ENCODE measurements at places on chromosomes 5 and 9. TPM values are rescaled to one million over a fixed set of nuclear protein-coding genes. Genes with fewer than 3 reads are reported as not detected.

GRCh38 chr9:29685531-29685930 is 2112.2 kb upstream of the C9orf72 start:
- no peak overlapping the region for H3K4me3 ChIP-seq
- no peaks in the 10 kb centered on the region for H3K27me3 ChIP-seq
- no peaks in the 10 kb centered on the region for H3K36me3 ChIP-seq
- no peak overlapping the region for H3K27ac ChIP-seq
- no peak for DNase-seq

DNA sequence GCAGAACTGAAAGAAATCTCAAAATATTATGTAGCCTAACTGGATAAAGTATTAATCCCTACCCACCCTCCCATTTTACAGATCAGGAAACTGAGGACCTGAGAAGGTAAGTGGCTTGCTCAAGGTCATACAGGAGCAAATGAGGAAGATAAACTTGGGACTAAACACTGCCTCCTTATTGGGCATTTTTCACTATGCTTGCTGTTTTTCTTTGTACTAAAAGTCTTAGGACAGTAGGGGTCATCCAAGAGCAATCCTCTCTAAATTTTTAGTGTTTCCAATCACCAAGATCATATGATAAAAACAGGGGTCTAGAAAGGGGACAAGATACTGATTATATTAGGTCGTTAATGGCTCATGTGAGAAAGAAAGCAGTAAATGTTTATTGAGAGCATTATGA is 80.8 kb downstream of the RORB start:
- no peak overlapping the region for H3K4me3 ChIP-seq
- no peaks in the 10 kb centered on the region for H3K27me3 ChIP-seq
- DNase-seq: no peak

The RIOK2 gene
- 11.6 TPM for total RNA-seq

- no peak for DNase-seq
- no peaks in the 10 kb centered on the region for H3K4me1 ChIP-seq
- no peaks in the 10 kb centered on the region for H3K27me3 ChIP-seq
- H3K36me3 ChIP-seq: no peaks in the 10 kb centered on the region
These were observed 89.4 kb downstream of the SH3TC2 start for GRCh38 chr5:148973455-148973854.

GRCh38 chr5:138898299-138898698 is 23.2 kb upstream of the LRRTM2 start:
- no peaks in the 10 kb centered on the region for H3K27me3 ChIP-seq
- H3K4me3 ChIP-seq: no peak overlapping the region
- no peaks in the 10 kb centered on the region for H3K4me1 ChIP-seq
- no peak overlapping the region for H3K27ac ChIP-seq
- peaks cover 4% of the 10 kb centered on the region for H3K36me3 ChIP-seq
- DNase-seq: no peak

DNA sequence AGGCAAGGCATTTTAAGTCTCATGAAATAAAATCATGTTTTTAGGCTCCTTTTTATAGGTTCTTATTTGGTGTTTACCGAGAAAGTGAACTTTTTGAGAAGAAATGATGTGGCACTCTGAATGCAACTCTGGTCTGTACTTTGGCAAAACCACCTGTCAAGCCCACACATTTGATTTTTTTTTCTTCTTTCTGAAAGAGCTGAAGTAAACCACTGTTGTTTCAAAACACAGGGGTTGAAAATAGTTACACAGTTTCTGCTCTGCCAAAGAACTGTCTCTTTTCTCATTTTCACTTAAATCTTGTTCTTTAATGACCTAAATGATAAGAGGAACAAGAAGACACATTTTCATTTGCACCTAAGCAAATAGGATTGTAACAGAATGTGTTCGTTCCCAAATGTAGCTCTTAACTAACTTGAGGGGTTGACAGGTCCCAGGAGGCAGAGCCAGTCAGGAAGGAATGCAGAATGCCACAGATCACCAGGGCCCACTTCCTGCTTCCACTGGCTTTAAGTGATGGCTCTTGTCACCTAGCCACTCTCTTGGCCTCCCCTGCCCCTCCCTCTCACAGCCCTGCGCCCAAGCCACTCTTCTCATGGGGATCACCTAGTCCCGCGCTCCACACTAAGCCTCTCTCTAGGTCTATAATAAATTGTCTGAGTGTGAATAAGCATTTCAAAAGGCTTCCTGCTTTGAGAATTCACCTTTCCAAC is 47.3 kb downstream of the MED27 start:
- no peaks in the 10 kb centered on the region for H3K4me1 ChIP-seq
- no peak for DNase-seq
- H3K4me3 ChIP-seq: no peak overlapping the region
- H3K27me3 ChIP-seq: no peaks in the 10 kb centered on the region
- no peak overlapping the region for H3K27ac ChIP-seq

- H3K36me3 ChIP-seq: no peaks in the 10 kb centered on the region
- no peak for DNase-seq
- H3K4me3 ChIP-seq: no peak overlapping the region
- no peak overlapping the region for H3K27ac ChIP-seq
- H3K4me1 ChIP-seq: no peaks in the 10 kb centered on the region
- no peaks in the 10 kb centered on the region for H3K27me3 ChIP-seq
These were observed 85.7 kb upstream of the RUFY1 start for GRCh38 chr5:179464631-179465030.

DNA sequence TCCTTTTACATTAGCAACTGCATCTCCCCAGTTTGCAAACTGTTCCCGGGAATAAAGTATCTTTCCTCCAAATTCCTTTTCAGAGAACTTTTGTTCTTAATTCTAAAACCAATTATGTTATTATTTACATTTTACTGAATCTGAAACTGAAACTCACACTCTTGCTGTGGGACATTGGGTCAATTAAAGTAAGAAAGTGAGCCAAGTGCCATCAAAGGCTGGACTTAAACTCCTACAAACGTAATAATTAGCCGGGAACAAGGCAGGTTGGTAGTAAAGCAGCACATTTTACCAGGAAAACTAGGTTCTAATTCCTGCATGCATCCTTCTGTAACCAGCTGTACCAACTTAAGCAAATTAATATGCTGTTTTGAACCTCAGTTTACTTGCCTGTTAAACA is 328.2 kb upstream of the ZNF462 start:
- H3K4me1 ChIP-seq: no peaks in the 10 kb centered on the region
- no peak overlapping the region for H3K4me3 ChIP-seq
- no peak overlapping the region for H3K27ac ChIP-seq
- no peak for DNase-seq
- H3K27me3 ChIP-seq: no peaks in the 10 kb centered on the region

DNA sequence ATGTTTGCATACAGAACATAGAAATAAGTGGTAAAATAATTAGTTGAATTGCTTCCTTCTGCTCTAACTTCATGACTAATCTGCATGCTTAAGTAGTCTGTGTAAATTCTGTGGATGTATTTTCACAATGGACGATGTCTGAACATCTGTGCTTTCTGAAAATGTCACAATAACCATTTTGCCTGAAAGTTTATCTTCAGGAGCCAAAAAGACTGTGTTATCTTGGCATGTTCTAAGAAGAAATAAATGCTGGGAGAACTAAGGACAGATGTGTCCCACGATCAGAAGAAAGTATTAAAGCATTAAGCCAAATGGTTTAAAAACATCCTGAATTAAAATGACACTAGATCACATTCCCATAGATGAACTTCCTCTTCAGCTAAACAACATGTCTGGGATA is 397.6 kb downstream of the SPOCK1 start:
- H3K36me3 ChIP-seq: no peaks in the 10 kb centered on the region
- no peaks in the 10 kb centered on the region for H3K27me3 ChIP-seq
- DNase-seq: no peak
- no peaks in the 10 kb centered on the region for H3K4me1 ChIP-seq

- no peak for DNase-seq
- H3K27me3 ChIP-seq: no peaks in the 10 kb centered on the region
- no peak overlapping the region for H3K4me3 ChIP-seq
- no peaks in the 10 kb centered on the region for H3K4me1 ChIP-seq
- H3K27ac ChIP-seq: no peak overlapping the region
These were observed 605.4 kb downstream of the TLE1 start for GRCh38 chr9:81083854-81084512.

DNA sequence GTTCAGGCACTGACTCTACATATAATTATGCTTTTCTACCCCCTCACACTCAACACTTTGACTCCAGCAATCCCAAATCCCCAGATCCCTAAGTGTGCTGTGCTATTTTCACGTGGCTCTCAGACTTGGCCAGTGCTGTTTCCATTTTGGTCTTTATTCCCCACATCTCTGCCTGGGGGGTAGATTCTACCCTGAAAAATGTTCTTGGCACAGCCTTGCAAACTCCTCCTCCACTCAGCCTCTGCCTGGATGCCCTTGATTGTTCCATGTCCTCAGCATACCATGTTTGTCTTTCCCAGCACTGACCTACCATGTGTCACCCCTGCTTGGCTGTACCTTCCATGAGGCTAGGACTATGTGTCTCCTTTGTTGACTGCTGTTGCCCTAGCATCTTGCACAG is 43.0 kb downstream of the FXN start:
- H3K27me3 ChIP-seq: no peaks in the 10 kb centered on the region
- no peak for DNase-seq
- peaks cover 4% of the 10 kb centered on the region for H3K4me1 ChIP-seq
- no peak overlapping the region for H3K4me3 ChIP-seq
- H3K36me3 ChIP-seq: no peaks in the 10 kb centered on the region

DNA sequence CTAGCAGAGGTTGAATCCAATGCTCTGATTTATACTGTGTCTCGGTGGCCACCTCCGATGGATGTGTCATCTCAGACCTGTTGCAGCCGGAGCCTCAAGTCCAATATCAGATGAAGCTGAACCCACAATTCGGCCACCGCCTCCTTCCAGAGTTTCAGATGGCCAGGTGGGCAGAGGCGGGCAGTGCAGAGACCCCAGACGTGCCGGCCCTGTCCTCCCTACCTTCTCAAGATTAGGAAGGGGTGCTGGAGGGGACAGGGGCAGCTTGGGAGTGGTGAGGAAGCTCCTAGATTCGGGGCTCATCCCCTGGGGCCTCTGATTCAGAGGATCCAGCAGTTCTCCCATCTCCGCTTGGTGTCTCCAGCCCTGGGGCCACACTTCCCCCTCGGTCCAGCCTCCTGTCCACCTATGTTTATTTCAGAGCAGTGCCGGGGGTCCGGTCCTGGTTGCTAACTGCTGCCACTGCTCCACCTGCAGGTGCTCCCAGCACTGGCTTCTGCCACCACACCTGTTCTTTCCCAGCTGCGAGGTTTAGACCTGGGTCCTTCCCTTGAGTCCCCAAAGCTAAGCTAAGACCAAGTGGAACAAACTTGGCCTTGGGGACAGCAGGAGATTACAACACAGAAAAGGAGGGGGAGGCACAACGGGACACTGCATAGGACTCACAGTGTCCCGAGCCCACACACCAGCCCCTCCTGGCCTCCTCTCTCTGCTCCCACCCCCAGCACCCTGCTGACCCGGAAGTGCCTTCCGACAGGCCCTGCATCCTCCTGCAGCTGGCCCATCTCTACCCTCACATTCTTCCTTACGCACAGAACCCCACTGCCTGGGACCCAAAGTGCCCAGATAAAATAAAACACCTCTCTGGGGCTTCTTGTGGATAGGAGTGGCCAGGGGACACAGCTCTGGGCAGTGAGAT is 81.6 kb downstream of the NTNG2 start:
- H3K4me3 ChIP-seq: no peak overlapping the region
- no peaks in the 10 kb centered on the region for H3K36me3 ChIP-seq
- H3K4me1 ChIP-seq: peaks cover 6% of the 10 kb centered on the region
- no peak for DNase-seq
- no peak overlapping the region for H3K27ac ChIP-seq

DNA sequence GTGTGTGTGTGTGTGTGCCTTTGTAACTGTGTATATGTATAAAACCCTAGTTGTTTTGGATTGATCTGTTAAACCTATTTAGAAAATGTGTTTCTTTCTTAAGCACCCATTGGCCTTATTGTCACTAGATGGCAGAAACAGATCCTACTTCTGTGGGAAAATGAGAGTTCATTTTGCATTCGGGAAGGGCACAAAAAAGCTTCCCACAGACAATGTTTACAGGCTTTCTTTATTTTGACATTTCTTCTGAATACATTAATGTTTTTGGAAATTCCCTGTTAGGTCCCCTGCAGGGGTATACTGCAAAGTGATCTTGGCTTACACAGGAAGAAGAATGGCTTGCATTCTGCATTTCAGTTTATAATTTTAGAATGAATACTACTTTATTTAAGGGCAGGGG is 481.8 kb upstream of the ARRDC3 start:
- H3K27ac ChIP-seq: no peak overlapping the region
- H3K36me3 ChIP-seq: no peaks in the 10 kb centered on the region
- no peak overlapping the region for H3K4me3 ChIP-seq

The ARAP3 gene
- total RNA-seq: 4.9 TPM

The BTNL8 gene
- 0.43 TPM for total RNA-seq

DNA sequence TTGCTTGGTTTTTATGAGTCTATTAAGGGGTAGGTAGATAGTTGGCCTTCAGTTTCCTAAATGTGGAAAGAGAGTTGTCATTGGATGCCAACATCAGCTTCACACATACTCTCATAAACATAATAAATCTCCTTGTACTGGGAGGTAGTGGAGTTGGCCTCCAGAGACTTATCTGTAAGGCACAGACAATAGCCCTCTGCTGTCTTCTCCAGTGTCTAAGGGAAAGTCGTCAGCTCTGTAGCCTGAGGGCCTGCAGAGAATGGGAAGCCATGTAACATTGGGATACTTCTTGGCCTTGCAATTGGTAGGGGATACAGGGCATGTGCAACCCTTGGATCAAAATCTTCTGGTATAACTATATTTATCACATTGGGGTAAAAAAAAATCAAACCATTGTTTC is 331.9 kb upstream of the KLF9 start:
- no peaks in the 10 kb centered on the region for H3K27me3 ChIP-seq
- H3K36me3 ChIP-seq: no peaks in the 10 kb centered on the region
- no peaks in the 10 kb centered on the region for H3K4me1 ChIP-seq
- no peak overlapping the region for H3K4me3 ChIP-seq
- H3K27ac ChIP-seq: no peak overlapping the region

The PCDH12 gene
- 1.6 TPM for total RNA-seq

DNA sequence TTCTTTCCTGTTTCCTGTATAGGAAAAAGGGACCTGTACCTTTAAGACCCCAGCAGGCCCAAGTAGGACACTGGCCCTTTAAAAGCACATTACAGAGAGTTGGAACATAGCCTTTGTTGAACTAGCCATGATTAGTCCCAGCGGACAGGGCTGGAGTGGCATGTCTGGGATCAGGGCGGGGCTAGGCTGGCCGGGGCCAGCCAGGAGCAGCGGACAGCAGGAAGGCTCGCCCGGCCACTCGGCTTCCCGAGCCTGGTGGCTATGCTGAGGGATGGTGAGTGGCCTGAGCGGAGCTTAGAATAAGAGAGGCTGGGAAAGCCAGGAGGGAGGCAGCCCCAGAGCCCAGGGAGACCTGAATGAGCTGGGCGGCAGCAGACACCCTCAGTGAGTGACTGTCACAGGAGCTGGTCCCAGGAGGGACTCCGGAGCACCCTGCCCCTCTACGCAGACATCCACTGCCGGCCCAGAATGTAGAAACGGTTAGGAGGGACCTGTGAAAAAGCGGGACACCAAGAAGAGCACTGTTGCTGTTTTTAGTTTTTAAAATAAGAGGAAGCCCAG is 92.1 kb downstream of the DAB2IP start:
- no peaks in the 10 kb centered on the region for H3K36me3 ChIP-seq
- no peaks in the 10 kb centered on the region for H3K4me1 ChIP-seq
- peak overlapping the region; percentile 80 for H3K27ac ChIP-seq
- H3K4me3 ChIP-seq: peak overlapping the region; percentile 69
- peak; percentile 90 for DNase-seq
